Transverse colon (tissue), 4 donors: ENCODE measurements at places on chromosomes 5 and 9.
A peak's percentile ranks its signal among the peaks of the same experiment; 100 is the strongest.

DNA sequence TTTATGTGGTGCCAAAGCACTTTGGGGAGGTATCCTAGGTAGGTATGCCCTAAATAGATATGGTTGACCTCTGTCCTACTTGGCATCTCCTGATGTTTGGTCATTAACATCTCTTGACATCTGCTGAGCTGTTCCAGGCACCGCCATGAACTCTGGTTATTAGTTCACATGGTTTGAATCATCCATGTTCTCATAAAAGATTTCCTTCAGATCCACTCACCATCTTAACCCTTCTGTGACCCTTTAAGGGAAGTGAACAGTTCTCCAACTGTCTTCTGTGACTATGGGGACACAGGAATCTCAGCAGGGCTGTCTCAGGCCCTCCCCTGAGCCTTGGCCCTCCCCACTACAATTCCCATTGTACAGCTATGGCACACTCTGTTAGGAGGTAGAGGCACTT is 167.7 kb downstream of the CDH6 start:
- no peak for DNase-seq

DNA sequence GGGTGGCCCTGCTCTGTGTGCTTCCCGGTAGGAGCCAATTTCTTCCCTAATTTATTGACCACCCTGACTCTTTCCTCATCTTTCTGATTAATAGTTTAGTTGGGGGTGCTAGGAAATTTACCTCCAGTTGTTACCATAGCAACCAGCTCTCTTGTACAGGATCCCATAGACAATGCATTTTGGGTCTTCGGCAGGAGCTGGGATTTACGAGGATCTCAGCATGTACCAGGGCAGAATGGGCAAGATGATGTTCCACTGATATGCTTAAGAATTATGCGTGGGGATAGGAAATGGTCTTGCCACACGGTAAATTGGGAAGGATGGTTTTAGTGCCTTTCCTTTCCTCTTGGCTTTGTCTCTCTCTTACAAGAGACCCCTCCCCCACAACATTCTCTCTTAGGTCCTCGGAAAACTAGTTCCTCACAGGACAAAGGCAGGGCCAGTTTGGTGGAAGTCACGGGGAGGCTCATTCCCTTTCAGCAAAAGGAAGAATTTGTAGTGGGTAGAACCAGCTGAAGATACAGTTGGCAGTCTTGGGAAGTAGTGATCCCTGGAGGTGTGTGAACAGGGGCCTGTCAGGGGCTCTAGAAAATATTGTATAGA is 133.4 kb upstream of the SHB start:
- DNase-seq = no peak

DNA sequence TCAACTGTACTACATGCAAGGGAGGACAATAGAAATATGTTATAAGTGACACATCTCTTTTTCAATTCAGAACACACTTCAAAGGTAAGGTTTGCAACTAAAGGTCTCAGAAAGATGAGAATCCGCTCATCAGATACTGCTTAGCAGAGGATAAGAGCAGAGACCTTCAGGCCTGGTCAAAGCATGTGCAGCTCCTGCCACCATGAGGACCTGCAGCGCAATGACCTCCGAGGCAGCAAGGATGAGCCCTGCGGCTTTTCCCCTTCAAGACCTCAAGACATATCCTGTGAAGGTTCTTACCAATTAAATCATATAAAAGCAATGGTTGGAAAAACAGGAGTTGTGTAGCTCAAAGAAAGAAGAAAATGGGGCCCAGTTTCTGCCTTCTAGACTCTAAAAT is 135.8 kb downstream of the TRIM36 start:
- DNase-seq = no peak

DNA sequence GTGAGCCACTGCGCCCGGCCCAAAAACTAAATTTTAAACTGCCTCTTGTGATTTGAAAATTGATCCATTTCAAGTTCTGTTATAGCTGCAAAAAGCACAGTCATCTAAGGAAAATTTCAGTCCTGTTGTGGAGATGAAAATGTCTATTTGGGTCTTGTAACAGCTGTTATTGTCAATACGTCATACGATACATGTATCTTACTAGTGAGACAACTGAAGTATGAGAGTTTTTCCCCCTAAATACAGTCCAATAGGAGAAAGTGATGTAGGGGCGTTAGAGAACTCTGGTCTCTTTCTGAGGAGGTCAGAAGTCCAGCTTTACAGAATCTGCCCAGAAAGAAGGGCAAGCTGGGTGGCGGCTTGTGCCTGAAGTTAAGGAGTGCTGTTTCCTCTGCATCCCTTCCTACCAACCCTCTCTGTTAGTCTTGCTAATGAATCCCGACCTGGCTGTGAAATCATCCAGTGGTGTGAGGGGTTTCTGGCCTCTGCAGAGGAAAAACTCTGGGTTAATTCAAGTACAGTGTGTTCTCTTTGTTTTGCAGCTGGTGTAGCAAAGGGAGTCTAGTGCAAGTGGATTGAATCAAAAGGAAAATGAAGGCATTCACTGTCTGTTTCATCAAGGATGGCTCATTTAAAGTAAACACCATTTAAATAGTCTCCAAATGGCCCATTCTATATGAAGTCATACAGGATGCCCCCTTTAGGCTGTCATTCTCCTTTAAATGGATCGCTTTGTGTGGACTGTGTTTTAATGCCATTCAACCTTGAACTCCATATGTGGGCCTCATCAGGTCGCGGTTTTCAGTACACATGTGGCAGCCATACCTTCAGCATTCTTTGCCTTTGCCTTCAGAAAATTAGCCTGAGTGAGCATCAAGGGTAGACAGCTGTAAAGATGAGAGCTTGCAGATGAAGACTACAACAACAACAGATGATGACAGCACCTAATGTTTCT is 59.0 kb downstream of the AOPEP start:
- no peak for DNase-seq

DNA sequence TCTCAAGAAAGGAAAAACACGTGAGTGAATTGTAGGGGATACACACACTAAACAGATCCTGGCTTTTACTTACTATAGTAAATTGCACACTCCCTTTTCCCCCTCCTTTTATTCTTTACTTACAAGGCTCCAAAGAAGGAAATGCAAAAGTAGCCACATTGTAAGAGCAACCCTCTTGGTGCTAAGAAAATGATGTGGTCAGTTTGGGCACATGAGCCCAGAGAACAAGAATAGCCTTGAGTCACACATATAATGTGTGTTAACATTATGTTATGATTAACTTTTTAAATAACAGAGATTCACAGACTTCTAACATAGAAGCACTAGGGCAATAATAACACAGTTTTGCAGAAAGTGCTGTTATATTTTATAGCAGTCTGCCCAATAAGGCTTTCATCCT is 48.5 kb downstream of the PCSK5 start:
- DNase-seq = no peak

DNA sequence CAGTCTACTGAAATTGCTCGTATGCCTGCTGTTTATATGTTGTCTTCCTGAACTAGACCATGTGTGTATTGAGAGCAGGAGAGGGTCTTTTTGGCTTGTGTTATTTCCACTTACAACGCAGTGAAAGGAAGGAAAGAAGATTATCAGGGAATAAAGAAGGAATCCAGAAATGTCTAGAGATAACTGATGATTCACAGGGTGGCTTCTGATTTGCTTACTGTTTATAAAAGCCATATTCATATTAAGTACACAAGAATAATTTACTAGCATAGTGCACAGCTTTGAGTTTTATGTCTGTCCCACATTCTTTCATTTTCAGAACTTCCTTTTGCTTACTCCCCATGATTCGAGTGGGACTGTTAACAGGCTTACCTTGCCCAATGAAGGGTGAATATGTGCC is 72.1 kb downstream of the PRLR start:
- no peak for DNase-seq

GRCh38 chr9:107949061-107949460 is 459.5 kb upstream of the KLF4 start:
- no peak for DNase-seq

- peak; percentile 42 for DNase-seq
These were observed 1.2 kb downstream of the SPATA24 start for GRCh38 chr5:139402561-139403158.

DNA sequence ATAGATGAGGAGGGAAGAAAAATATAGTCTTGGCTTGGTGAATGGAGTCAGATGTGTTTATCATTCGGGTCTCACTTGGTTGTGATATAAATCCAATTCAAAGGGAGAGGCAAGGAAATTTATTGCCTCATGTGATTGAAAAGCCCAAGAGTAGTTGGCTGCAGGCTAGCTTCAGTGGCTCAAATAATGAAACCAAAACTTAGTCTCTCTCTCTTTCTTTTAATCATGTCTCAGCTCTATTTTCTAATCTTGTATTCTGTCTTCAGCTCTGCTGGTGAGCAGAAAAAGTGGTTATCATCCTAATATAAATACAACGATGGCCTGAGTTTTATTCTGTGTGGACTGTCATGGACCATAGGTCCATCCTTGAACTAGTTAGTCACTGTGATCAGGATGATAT is 234.2 kb upstream of the PPP1R2B start:
- no peak for DNase-seq

- no peak for DNase-seq
These were observed 88.9 kb upstream of the BNC2 start for GRCh38 chr9:16959391-16959790.

DNA sequence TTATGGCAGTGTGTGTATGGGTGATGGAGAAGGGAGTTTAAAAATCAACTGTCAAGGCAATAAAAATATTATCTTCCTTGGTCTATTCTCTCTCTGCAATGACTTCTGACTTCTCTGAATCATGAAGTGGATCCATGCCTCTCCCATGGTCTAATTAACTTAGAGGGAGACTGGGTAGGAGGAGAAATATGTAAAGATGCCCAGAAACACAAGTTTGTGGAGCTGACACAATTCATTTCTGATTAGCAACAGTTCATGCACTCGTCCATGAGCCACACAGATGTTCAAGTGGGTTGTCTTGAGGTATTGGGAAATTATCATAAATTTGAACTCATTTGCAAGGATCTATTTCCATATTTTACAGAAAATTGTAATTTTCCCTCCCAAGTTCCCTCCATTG is 38.1 kb downstream of the INSYN2B start:
- DNase-seq = no peak

GRCh38 chr5:137847687-137848086 is 20.0 kb upstream of the MYOT start:
- no peak for DNase-seq

- no peak for DNase-seq
These were observed 179.0 kb downstream of the TAF11L14 start for GRCh38 chr5:17813214-17813613.

DNA sequence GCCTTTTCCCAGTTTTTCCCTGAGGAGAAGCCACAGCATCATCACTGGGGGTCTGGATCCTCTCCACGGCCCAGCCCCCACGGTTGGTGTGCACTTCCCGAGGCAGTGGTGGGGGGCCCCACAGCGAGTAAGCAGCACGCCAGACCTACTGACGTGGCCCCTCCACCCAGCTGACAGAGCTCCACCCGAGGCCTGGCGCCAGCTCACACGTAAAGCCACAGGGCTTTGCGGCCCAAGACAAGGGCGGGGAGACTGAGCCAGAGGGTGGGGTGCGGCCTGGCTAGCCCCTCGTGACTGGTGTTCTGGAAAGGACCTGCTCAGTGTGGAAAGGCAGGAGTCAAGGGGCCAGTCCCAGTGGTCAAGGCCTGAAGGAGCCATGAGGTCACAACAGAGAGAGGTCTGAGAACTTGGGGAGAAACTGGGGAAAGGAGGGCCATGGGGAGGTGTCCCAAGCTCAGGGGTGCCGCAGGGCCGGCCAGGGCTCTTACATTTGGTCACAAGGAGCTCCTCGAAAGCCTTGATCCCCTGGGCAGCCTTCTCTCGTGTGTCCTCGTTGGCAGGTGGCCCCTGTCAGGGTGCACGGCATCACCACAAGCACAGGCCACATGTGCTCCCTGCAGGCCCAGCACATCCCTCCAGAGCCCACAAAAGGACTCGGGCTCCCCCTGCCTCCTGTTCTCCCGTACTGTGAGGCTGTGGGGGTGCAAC is 5.5 kb downstream of the SNAPC4 start:
- DNase-seq = no peak

- DNase-seq = no peak
These were observed 138.5 kb downstream of the TTLL11 start for GRCh38 chr9:121954477-121955140.

- no peak for DNase-seq
These were observed 45.5 kb upstream of the IFNE start for GRCh38 chr9:21527579-21527978.

GRCh38 chr5:87278590-87279100 is 11.0 kb downstream of the RASA1 start:
- no peak for DNase-seq

GRCh38 chr9:87611776-87612175 is 114.1 kb downstream of the DAPK1 start:
- no peak for DNase-seq

DNA sequence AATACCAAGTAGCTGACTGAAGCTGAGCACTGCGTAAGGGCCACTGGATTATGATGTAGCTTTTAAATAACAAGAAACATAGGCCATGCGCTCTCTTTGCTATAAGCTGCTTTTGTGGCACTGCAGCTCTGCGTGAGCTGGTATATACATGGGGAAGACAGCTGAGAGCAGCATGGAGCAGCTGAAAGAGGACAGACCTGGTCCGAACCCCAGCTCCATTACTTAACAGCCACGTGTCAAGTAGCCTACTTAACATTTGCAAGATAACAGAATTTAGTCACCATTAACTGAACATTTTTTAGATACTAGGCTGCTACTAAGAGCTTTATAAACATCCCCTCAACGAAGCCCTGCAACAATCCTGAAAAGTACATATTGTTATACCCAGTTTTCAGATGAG is 69.3 kb downstream of the PTPN3 start:
- DNase-seq = no peak

- no peak for DNase-seq
These were observed 213.3 kb downstream of the CDK5RAP2 start for GRCh38 chr9:120366644-120367019.

GRCh38 chr9:85688361-85688760 is 53.4 kb downstream of the AGTPBP1 start:
- no peak for DNase-seq

DNA sequence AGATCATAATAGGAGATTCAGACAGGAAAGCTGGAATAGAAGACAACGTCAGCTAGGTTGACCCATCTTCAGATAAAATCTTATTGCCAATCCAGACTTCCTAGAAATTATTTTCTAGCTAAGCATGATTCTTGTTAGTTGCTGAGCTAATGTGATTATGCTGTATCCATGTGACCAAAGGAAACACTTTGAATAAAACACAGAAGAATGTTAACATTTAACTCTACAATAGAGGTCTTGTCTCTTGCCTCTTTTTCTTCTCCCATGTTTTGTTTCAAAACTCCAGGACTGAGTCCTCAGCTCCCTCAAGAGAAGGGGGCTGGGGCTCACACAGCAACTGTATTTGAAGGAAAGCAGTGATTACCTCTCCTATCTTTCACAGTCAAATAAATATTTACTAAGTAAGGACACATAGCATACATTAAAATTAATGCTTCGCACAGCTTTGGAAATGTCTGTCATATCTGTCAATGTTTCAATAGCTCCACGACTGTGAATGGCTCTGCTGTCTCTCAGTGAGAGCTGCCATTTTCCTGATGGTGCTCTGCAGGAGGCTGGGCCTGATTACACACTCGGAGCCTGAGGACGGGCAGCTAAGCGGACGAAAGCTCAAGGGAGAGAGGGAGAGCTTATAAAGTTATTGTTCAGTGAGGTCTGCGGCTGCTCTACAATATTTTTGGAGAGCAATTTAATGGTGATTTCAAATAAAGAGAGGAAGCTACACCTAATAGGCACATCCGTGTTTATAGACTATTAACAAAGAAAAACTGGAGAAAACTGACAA is 64.8 kb upstream of the ZNF462 start:
- DNase-seq = no peak

- no peak for DNase-seq
These were observed 152.0 kb downstream of the MTRR start for GRCh38 chr5:8020861-8021514.

GRCh38 chr9:121781145-121781548 is 129.7 kb downstream of the DAB2IP start:
- DNase-seq = no peak
